Dermis blood vessel endothelial cell (primary cell): ENCODE measurements at places on chromosomes 16 and 17. TPM values are rescaled to one million over a fixed set of nuclear protein-coding genes. Genes with fewer than 3 reads are reported as not detected.

The KRTAP17-1 gene
- total RNA-seq = not detected in 2 replicates

The ERN2 gene
- total RNA-seq = not detected in 2 replicates

The CFAP52 gene
- total RNA-seq = not detected in 2 replicates

The BRICD5 gene
- 1.3 and 4.4 TPM in 2 replicates for total RNA-seq

The TMC8 gene
- 0.14 and 0.34 TPM in 2 replicates for total RNA-seq

The STX1B gene
- 0.51 and 0.70 TPM in 2 replicates for total RNA-seq

The CD300LF gene
- total RNA-seq = not detected in 2 replicates

The KRTAP2-1 gene
- total RNA-seq = not detected in 2 replicates

The SCNN1B gene
- 10.4 and 24.2 TPM in 2 replicates for total RNA-seq

The NOG gene
- 0.23 and 1.2 TPM in 2 replicates for total RNA-seq

The LMF1 gene
- total RNA-seq = 14.2 and 14.6 TPM in 2 replicates

The CTRB2 gene
- not detected in 2 replicates for total RNA-seq

The TLCD2 gene
- 1.7 and 1.8 TPM in 2 replicates for total RNA-seq

The SNAI3 gene
- total RNA-seq = 0.09 TPM in 1 of 2 replicates, not detected in the other

The TP53TG3C gene
- not detected in 2 replicates for total RNA-seq

The ACSM5 gene
- total RNA-seq = 0.74 and 2.0 TPM in 2 replicates

The TBC1D3 gene
- total RNA-seq = not detected in 2 replicates

The COPZ2 gene
- total RNA-seq = 3.8 and 6.5 TPM in 2 replicates

The SDK2 gene
- not detected in 2 replicates for total RNA-seq

The QPRT gene
- total RNA-seq = 0.28 and 1.0 TPM in 2 replicates

The KRTAP1-1 gene
- not detected in 2 replicates for total RNA-seq

The BRIP1 gene
- 4.3 and 9.3 TPM in 2 replicates for total RNA-seq

The ZNF624 gene
- 3.9 and 7.0 TPM in 2 replicates for total RNA-seq

The HOXB7 gene
- 9.9 and 11.4 TPM in 2 replicates for total RNA-seq

The RNF222 gene
- 0.05 TPM in 1 of 2 replicates, not detected in the other for total RNA-seq

The BCO1 gene
- total RNA-seq = not detected in 2 replicates

The GNG13 gene
- total RNA-seq = not detected in 2 replicates

The SOST gene
- total RNA-seq = 0.05 TPM in 1 of 2 replicates, not detected in the other

The COX6A2 gene
- not detected in 2 replicates for total RNA-seq

The NLGN2 gene
- total RNA-seq = 2.7 and 5.5 TPM in 2 replicates

The CCL5 gene
- total RNA-seq = 0.17 TPM in 1 of 2 replicates, not detected in the other

The KRTAP4-5 gene
- not detected in 2 replicates for total RNA-seq

The FBXO39 gene
- 3.7 and 4.3 TPM in 2 replicates for total RNA-seq

The E2F4 gene
- 93.1 and 104 TPM in 2 replicates for total RNA-seq

The KRTAP16-1 gene
- total RNA-seq = 0.05 TPM in 1 of 2 replicates, not detected in the other

The RMI2 gene
- total RNA-seq = 5.1 and 8.1 TPM in 2 replicates

The CTU2 gene
- total RNA-seq = 11.6 and 17.6 TPM in 2 replicates

The TBC1D3C gene
- total RNA-seq = 0.56 TPM in 1 of 2 replicates, not detected in the other

The MPO gene
- total RNA-seq = not detected in 2 replicates

The TEDC2 gene
- total RNA-seq = 6.3 and 7.0 TPM in 2 replicates

The PRSS8 gene
- not detected in 2 replicates for total RNA-seq

The KRTAP4-9 gene
- total RNA-seq = not detected in 2 replicates

The NKIRAS2 gene
- 44.2 and 46.6 TPM in 2 replicates for total RNA-seq

The PDILT gene
- total RNA-seq = not detected in 2 replicates

The KRT12 gene
- not detected in 2 replicates for total RNA-seq

The TP53TG3F gene
- total RNA-seq = not detected in 2 replicates

The SRL gene
- total RNA-seq = 0.37 and 0.51 TPM in 2 replicates
